Activated CD4-positive, alpha-beta T cell treated with anti-CD3 and anti-CD28 coated beads, Interleukin-2, amount 50 U/mL, for 24 hours (primary cell): ENCODE measurements at places on chromosomes 3 and 15.

DNA sequence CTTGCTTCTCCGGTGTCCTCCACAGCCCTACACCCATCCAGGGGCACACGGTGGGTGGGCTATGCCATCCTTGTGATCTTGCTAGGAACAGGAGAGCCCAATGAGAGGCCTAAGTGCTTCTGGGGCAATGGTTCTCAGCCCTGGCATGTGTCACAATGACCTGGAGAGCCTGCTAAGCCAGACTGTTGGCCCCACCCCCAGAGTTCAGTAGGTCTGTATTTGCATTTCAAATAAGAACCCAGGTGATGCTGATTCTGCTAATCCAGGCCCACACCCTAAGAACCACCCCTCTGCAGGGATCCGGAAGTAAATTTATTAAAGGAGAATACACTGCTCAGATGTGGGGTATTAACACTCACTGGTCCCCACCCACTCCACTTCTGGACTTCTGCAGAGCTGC is 57.9 kb downstream of the RORA start:
- DNase-seq = no peak

DNA sequence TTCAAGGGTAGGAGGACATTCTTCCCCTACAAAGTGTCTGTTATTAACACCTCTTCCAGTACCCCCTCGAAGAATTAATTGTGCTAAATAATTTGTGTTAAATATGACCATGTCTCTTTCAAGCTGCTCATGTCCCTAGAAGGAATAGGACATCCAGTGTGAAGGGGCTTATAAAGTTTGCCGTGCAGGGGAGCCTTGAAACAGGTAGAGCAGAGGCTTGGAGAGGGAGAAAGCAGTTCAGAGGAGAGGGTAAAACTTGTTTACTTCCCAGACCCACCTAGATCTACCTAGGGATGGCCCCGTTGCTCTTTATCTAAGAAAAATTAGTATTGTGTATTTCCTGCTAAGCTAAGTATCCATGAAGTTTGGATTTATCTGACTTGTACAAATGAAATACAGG is 114.8 kb downstream of the CACNA2D3 start:
- DNase-seq = no peak

GRCh38 chr3:43175541-43175940 is 69.7 kb upstream of the POMGNT2 start:
- DNase-seq = no peak

DNA sequence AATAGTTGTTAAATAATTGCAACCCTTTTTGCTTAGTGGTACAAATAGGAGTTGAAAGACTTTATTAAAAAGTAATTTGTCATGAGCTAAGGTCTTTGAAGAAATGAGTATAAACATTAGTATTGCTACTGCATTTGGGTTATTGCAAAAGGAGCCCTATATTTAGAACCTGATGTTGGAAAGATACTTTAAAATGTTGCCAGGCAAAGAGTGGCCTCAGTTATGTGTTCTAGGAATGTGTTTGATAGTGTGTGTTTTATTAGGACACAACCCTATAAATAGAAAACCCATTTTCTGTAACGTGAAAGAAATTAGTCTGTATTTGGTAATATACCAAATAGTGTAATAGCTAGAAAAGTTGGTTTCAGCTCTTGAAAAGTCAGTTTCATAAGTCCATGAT is 10.7 kb downstream of the VPS8 start:
- no peak for DNase-seq

DNA sequence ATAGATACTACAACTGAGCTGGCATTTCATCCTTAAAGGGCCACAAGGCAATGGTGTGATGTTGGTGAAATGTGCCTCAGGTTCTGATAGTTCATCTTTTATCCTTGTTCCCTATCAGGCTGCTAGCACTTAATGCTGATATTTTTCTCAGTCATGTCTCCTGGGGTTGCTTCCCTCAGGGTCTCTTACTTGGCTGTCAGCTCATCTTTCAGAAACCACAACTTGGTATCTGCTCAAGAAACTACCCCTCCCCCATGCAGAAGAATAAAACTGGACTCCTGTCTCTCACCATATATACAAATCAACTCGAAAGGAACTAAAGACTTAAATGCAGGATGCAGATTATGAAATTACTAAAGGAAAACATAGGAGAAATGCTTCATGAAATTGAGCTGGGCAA is 308.1 kb downstream of the CHST2 start:
- DNase-seq = no peak

- no peak for DNase-seq
These were observed 638.6 kb upstream of the TBL1XR1 start for GRCh38 chr3:177835917-177836316.

DNA sequence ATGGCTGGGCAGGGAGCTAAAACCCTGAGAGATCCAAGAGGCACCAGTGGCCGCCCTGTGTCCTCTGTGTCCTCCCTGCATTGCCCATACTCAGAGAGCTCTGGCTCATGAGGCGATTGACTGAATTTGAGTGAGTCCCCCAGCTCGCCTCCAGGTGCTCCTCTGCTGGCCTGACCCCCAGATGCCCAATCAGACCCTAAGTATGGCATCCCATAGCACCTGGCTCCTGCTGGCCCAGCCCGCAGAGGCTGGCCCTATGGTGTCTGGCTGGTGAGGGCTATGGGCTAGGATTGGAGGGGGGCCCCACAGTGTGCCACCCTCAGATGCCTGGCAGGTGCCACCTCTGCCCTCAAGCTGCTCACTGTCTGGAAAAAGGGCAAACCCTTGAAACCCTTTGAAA is 1.6 kb upstream of the TKT start:
- no peak for DNase-seq

GRCh38 chr15:62021991-62022600 is 38.2 kb downstream of the VPS13C start:
- DNase-seq = no peak

GRCh38 chr3:196198771-196199753 is 12.1 kb downstream of the ZDHHC19 start:
- no peak for DNase-seq

GRCh38 chr3:4720316-4721075 is 227.3 kb downstream of the ITPR1 start:
- DNase-seq = no peak

DNA sequence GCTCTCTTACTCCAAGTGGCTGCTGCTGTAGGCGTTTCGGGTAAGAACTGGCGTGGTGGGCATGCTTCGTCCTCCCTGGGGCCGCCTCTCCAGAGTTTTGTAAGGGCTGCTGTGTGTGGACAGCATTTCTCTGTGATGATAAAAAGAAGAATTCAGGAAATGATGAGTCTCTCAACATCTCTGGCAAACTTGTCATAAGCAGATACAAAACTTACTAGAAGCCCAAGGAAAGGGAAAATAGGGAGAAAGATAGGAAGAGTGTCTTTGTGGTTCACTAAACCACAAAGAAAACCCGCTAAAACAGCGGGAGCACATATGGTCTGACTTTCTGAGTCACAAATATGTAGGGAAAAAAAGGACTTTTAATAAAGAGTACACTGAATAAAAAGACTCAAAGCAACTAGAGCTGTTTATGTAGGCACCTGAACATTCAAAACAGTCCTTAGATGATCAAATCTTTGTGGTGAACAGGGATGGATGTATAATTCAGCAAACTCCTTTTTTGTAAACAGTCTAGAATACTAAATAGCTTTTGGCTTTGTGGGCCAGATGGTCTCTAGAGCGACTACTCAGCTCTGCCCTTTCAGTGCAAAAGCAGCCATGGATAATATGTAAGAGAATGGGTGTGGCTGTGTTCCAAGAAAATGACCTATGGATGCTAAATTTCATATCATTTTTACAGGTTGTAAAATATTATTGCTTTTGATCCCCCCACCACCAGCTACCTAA is 60.4 kb upstream of the LMOD3 start:
- DNase-seq = no peak

GRCh38 chr3:78050276-78051065 is 1010.6 kb downstream of the ROBO2 start:
- DNase-seq = no peak

GRCh38 chr3:127820826-127821313 is 1.4 kb downstream of the MGLL start:
- no peak for DNase-seq

DNA sequence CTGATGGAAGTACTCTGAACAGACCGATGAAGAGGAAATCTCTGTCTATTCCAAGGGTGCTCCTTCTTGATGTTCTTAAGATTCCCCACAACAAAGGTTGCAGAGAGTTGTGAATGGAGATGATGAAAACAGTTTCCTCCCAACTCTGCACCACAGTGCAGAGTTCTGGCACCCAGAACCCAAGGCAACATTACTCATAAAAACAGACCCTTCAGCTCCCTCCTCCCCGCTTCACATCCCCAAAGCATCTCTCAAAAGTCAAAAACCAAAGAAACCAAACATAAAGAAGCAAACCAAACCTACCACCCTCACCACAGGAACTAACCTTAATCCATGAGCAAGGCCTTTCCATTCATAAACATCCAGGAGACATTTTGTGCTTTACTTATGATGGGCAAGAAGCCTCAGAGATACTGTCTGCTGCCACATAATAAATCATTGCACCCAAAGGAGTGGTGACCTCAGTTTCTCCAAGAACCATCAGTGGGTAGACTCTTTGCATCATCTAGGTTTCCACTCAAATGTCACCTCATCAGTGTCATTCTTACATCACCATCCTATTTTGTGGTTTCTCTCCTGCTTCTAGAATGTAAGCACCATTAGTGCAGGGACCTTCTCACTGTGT is 13.2 kb downstream of the PCOLCE2 start:
- no peak for DNase-seq

GRCh38 chr15:70354346-70354905 is 256.7 kb upstream of the TLE3 start:
- no peak for DNase-seq

- DNase-seq = no peak
These were observed 45.5 kb downstream of the TFG start for GRCh38 chr3:100754563-100755334.

DNA sequence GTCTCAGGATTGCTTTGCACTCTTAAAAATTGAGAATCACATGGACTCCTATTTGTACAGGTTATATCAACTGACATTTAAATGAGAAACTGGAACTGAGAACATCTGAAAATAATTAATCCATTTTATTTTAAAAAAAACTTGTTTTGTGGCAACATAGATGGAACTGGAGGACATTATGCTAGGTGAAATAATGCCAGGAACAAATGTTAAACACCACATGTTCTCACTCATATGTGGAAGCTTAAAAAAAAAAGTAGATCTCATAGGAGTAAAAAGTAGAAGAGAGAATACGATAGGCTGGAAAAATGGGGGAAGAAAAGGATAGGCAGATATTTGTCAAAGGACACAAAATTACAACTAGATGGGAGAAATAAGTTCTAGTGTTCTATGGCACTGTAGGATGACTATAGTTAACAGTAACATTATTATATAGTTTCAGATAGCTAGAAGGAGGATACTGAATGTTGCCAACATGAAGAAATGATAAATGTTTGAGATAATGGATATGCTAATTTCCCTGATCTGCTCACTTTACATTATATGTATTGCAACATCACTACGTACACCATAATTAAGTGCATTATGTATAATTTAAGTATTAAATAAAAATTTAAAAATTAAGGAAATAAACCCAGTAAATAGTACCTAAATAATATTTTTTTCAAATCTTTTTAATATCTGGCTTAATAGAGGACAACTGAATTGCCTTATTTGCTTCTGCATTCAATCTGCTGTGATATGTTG is 100.5 kb upstream of the TSPAN3 start:
- DNase-seq = no peak

DNA sequence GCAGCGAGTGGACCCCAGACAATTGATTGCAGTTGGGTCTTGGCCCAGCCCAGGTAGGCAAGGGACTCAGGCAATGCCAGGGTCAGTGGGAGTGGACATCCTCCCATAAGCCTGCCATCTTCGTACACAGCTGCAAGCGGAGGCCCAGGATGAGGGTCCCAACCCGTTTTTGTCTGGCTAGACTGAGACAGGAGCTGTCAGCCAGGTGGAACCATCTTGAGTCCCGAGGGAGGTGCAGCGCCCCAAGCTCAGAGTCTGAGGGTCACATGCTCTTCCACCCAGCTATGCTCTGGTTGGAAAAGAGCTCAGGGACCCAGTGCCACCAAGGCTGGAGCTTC is 22.6 kb upstream of the IP6K2 start:
- no peak for DNase-seq

- no peak for DNase-seq
These were observed 89.6 kb downstream of the TM4SF4 start for GRCh38 chr3:149564079-149564478.

GRCh38 chr3:160098926-160099626 is 110.4 kb downstream of the IL12A start:
- DNase-seq = no peak

- no peak for DNase-seq
These were observed 50.0 kb upstream of the CP start for GRCh38 chr3:149271669-149272068.

GRCh38 chr15:47963265-47963664 is 157.5 kb upstream of the SLC24A5 start:
- DNase-seq = no peak

DNA sequence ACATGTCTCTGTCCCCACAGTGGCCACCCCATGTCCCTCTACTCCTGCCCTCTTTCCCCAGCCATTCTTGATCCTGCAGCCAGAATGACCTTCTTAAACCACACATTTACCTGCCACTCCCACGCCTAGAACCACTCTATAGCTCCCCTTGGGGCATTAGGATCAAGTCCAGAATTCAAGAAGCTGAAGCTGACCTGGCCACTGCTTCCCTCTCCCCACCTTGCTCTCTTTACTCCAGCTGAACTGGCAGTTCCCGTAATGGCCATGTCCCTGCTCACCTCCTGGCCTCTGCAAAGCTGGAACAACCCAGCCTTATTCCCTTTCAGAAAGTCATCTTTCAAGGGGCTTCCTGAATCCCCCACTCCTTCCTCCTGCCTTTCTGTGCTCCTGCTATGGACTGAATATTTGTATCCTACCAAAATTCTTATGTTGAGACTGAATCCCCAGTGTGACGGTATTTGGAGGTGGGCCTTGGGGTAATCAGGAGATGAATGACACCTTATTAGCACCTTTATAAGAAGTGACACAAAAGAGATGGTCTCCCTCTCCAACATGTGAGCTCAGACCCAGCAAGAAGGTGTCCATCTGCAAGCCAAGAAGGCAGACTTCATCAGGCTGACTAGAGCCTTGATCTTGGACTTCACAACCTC is 3.8 kb downstream of the CSRNP1 start:
- DNase-seq = no peak

DNA sequence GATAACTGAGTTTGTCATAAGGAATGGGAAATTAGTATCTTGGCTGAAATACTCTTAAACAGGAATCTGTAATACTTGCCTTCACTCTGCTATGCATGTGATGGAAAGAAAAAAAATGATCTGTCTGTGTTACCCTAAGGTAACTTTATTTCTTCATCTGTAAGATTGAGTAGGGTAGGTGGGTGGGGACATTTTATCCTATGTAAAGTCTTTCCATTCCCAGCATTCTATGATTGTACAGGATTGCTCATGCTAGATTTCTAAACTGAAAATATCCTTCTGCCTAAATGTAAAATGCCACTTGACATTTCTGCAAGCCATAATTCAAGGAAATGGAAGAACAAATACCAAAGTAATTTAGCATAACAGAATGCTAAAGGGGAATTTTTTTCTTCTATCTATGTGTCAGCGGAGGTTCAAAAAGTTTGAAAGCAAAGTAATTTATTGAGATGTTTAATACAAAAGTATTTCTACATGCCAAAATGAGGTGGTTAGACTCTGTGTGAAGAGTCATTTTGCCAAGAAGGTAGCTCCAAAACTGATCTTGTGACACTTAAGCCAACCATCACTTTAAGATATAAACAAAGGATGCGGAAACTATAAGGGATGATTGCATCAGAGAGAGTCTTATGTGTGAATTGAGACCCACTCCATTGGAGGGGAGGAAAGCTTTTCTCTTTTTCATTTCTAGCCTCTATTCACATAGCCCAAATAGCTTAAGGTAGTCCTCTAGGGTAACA is 46.6 kb upstream of the SERPINI2 start:
- no peak for DNase-seq
